ENCODE measurements at places on chromosomes 5 and 9.

GRCh38 chr9:134126373-134126772, 9.5 kb upstream of the WDR5 start:
- DNase-seq, result no peak

GRCh38 chr9:107260437-107261081, 22.5 kb upstream of the RAD23B start:
- DNase-seq, result no peak

- DNase-seq, result peak; percentile 22
Observed at GRCh38 chr9:37026113-37026930, 7.7 kb downstream of the PAX5 start.

- no peak for DNase-seq
Observed at GRCh38 chr5:32311404-32312196, 1.1 kb downstream of the MTMR12 start.

- DNase-seq, result no peak
Observed at GRCh38 chr9:18361646-18362045, 112.3 kb upstream of the ADAMTSL1 start.

DNA sequence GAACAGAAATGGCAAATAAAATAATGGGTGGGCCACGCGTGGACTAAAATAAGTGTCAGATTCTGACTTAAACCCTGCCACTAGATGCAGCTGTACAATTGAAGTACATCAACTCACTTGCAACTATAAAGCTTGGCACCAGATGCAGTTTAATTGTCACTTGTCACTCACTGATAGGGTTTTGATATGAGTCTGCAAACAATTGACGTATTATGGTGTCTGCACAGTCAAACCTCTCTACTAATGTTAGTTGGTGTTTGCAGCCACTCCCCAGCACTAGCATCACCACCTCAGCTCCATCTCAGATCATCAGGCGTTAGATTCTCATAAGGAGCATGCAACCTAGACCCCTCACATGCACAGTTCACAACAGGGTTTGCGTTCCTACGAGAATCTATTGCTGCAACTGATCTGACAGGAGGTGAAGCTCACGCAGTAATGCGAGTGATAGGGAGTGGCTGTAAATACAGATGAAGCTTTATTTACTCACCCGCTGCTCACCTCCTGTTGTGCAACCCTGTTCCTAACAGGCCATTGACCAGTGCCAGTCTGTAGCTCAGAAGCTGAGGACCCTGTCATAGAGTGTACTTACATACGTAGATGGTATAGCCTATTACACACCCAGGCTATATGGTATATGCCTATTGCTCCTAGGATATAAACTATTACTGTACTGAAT, 72.1 kb upstream of the SEMA6A start:
- no peak for DNase-seq

- no peak for DNase-seq
Observed at GRCh38 chr5:122478741-122479442, 166.9 kb downstream of the SNCAIP start.

GRCh38 chr5:16888694-16889124, 47.4 kb downstream of the MYO10 start:
- no peak for DNase-seq

- DNase-seq, result no peak
Observed at GRCh38 chr9:36207016-36207415, 16.3 kb downstream of the CLTA start.

DNA sequence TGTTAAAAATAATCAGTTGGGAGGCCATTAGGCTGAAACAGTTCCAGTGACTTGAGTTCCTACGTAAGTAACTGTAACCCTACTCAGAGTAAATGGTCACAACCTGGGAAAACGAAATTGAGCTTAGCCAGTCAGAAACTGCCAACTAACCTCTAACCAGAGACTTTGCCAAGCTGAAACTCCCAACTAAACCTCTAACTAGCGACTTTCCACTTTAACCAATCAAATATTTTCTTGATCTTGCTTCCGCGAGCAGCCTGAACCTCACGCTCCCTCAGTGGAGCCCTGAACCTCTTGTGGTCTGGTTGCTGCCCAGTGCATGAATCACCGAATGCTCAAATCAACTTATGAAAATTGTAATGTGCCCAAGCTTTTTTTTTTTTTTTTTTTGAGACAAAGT, 156.2 kb downstream of the MED10 start:
- DNase-seq, result no peak

DNA sequence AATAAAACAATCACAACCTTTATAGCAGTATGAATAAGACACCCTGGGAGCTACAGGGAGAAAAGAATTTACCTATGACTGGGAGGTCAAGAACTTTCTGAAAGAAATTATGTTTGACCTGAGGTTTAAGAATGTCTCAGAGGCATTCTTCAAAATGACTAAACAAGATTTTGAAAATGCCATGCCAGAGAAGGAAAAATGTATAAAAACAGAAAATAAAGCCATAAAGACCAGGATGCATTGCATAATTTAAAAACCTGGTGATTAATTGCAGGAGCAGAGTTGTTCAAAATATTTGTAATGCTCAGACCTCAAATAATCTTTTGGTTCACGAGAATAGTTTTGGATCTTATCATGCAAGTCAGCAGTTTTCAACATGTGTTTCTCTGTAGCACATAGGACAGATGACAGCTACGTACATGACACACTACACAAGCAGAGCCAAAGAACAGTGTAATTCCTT, 954.7 kb upstream of the ARRDC3 start:
- DNase-seq, result no peak

GRCh38 chr5:169970911-169971765, 9.2 kb downstream of the INSYN2B start:
- no peak for DNase-seq

DNA sequence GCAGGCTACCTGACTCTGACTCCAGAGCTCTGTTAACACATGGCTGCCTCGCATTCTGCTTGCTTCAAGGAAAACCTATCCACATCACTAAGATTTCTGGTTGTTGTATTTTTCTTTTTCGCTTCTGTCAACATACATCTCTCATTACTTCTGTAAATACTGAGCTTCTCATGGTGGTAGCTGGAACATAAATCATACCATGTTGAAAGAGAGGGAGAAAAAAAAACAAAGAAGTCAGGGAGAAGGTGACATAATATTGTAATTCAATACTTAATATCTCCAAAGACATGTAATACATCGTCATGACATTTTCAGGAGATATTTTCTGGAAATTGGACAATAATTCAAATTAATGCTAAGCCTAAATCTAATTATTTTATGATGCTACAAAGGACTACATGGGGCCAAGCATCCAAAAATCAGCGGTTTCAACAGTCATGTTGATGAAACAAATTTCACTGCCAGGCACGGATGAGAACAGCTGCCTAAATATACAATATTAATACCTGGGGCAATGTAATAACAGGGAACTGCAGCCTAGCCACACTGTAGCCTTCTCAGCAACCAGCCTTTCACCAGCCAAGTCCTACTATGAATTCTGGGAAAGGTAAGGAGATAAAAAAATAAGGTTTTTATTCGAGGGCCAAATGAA, 332.0 kb downstream of the TRIM32 start:
- DNase-seq, result no peak

DNA sequence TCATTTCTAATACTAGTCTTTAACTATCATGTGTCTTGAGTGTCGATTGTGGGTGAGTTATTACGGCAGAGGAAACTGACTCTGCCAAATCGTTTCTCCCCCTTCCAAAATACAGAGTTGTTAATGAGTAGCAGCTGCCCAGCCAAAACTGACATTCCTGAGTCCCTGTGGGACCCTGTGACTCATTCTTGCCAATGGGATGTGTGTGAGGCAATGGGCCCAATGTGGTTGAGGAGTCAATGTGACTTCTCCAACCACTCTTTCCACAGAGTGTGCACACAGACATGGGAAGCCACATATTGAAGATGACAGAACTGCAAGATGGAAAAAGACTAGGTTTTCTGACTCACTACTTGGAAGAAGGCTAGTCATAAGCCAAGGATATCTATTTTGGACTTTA, 434.7 kb downstream of the DTWD2 start:
- DNase-seq, result no peak

- DNase-seq, result no peak
Observed at GRCh38 chr5:54194318-54194717, 116.1 kb downstream of the ARL15 start.

- DNase-seq, result no peak
Observed at GRCh38 chr5:9455826-9456434, 89.9 kb downstream of the SEMA5A start.

- DNase-seq, result no peak
Observed at GRCh38 chr5:143143973-143144372, 259.5 kb downstream of the NR3C1 start.

- DNase-seq, result peak; percentile 15
Observed at GRCh38 chr9:109248133-109248581, 72.7 kb downstream of the EPB41L4B start.

GRCh38 chr9:108972186-108972585, 38.0 kb downstream of the ABITRAM start:
- no peak for DNase-seq

DNA sequence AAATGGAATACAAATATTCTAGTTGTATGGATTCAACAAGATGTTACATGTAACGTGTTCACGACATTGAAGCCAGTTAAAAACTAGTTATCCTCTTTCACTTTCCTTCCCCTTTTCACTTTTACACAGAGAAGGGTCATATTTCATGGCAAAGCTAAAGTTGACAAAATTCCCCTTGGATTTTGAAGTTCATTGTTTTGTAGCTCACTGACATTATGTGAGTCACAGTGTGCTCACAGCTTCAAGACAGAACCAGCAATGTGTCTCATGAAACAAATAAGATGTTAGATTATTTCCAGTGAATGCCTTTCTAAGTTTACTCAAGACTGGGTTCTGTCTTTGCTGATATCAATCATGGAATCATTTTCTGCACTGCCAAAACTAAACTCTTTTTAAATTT, 535.5 kb upstream of the GRIN3A start:
- DNase-seq, result no peak

DNA sequence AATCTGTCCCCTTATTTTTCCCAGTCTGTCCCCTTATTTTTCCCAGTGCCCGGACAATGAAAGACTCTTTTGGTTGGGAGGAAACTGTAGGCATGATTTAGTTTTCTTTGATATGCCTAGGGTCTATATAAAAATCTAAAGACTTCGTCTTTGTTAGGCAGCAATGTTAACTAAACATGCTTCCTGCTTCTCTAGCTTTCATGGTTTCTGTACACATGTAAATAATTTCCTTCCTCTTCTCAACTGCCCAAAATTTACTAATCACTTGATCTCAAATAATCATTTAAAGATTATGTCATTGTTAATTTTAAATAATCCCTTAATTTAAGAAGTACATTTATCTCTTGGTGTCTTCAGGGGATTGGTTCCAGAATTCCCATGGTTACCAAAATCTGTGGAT, 47.8 kb upstream of the RAPGEF6 start:
- DNase-seq, result no peak

- no peak for DNase-seq
Observed at GRCh38 chr5:145221416-145221815, 613.7 kb downstream of the PRELID2 start.

GRCh38 chr9:107895501-107896001, 406.0 kb upstream of the KLF4 start:
- no peak for DNase-seq

DNA sequence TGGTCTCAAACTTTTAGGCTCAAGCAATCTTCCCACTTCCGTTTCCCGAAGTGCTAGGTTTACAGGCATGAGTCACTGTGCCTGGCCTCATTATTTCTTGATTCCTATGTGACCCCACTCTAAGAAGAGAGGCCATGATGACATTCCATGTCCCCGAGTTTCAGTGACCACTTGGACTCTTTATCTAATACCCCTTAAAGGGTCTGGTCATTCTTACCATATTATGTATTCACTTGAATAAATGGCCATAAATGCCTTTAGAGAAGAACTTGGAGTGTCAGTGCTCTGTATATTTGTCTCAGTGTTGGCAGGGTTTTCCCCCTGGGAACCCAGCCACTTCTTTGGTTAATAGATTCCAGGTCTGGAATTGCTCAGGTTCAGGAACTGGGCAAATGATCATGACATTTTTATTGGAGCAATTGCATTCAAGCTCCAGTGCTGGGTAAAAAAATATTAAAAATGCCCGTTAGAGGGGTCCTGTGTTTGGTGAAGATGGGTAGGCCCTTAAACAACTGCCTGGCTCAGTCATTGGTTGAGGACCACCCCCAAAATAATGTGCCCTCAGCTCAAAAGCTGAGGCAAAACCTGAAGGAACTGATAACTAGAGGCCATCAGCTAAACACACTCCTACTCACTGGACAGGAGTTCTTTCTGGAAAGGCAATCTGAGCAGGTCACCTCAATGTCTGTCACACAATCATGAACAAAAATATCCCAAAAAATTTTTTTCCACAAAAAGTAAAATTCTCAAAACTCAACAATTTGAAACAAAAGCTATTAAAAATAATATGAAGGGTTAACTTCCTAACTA, 186.6 kb upstream of the ZNF608 start:
- DNase-seq, result no peak

GRCh38 chr5:38905516-38905915, 59.7 kb downstream of the OSMR start:
- DNase-seq, result no peak

GRCh38 chr9:125477089-125477544, 215.5 kb downstream of the GAPVD1 start:
- no peak for DNase-seq

DNA sequence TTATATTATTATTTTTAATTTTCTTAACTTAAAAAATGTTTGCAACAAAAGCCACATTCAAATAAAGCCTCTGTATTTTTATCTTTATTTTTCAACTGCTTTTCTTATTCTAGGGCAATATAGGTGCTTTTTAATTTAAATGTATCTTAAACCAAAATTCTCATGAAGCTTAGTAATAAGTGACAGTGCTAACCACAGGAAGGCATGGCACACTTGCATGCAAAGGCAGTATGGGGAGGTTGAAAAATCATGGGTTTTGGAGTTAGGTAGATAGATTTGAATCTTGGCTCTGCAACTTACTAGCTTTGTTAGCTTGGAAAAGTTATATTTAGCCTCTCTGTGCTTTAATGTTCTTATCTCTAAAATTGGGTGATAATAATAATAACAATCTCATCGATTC, 458.0 kb downstream of the DMAC1 start:
- DNase-seq, result no peak

GRCh38 chr5:148808864-148809642, 17.4 kb upstream of the ADRB2 start:
- DNase-seq, result peak; percentile 26

DNA sequence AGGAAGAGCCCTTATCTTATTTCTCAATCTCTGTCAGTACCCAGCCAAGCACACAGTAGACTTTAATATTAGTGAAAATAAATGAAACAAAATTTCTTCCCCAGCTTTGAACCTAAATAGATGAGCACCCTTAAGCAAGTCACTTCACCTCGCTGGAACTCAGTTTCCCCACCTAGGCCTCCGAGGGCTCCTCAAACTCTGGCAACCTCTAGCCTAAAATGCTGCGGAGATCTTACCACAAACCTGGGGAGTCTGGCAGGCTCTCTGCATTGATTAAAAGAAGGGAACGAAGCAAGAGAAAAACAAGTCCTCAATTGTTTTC, 326 bp downstream of the RIGI start:
- no peak for DNase-seq

DNA sequence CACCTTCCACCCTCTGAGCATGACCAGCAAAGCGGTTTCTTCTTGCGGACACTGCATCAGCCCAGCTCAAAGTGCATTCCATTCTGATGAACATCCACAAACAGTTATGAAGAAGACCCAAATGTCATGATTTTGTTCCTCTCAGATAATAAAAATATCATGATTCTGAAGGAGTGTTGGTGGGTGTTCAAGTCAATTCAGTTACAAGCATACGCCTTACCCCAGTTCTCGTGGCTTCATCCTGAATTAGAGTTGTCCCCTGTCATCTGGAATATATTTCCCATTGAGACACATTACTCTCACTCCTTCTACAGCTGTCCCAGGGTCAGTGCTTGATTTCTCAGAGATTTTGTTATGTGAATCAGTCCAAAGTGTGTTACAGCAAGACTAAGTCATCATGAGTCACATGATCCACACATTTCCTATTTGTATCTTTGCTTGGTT, 325.4 kb downstream of the RFX3 start:
- no peak for DNase-seq

- DNase-seq, result no peak
Observed at GRCh38 chr5:167766957-167767356, 524.5 kb upstream of the WWC1 start.
